ENCODE measurements at places on chromosomes 3 and 15. TPM values are rescaled to one million over a fixed set of nuclear protein-coding genes. Genes with fewer than 3 reads are reported as not detected.

The BUB1B gene
- polyA plus RNA-seq, result 32.2 TPM

The P2RY1 gene
- 3.0 TPM for polyA plus RNA-seq

The MESP2 gene
- 0.49 TPM for polyA plus RNA-seq

The TNFAIP8L3 gene
- 1.9 TPM for polyA plus RNA-seq

The COL6A5 gene
- not detected for polyA plus RNA-seq

The GCNT3 gene
- polyA plus RNA-seq, result 1.1 TPM

DNA sequence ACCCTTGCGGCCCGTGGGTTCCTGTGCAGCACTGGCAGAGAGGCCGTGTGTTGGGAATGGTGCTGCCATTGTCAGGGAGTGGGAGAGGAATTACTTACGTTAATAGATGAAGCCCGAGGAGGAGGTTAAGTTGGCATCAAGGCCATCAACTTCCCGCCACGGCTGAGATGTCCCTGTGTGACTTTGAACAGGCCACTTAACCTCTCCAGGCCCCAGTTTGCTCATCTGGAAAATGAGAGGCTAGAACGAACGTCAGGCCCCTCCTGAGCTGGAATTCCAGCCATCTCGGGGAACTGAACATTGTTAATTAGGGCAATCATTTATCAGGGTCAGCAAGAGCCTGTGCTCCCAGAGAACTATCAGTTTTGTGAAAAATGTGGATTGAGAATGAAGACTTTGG, 91.4 kb upstream of the MYZAP start:
- DNase-seq, result no peak

DNA sequence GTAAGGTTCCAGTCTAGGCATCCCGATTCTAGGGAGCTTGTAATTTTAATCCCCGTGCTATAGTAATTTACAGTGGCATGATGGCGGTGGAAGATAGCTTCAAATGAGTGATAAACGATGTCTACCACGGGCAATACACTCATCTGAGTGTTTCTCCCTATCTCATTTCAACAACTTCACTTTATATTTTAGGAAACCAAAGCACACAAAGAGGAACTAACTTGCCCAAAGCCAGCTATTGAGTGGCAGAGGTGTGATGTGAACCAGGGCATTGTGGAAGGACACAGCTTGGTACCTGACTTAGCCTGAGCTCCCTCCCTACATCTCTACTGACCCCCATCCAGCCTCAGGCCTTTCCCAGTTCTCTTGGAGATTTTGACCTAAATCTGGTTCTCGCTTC, 16.9 kb upstream of the FILIP1L start:
- no peak for DNase-seq

GRCh38 chr3:160150066-160150465, 75.2 kb upstream of the C3orf80 start:
- no peak for DNase-seq

GRCh38 chr3:56557831-56558170, 826 bp downstream of the CCDC66 start:
- DNase-seq, result peak; percentile 14

DNA sequence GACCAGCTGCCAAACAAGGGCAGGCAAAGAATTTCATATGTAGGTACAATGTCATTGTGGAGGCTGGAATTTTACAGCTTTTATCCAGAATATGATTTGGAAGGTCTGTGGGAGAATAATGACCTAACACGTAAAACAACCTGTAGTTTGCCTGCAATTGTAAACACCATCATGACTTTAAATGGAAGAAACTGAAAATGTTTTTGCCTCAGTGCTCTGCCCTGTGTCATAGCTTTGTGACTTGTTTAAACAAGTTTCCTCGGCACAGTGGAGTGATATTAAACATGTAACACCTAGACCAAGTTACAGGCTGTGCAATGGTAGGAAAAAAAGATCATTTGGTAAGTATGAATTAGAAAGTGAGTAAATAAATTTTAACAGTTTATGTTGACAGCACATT, 171.6 kb upstream of the MBNL1 start:
- DNase-seq, result no peak

All from renal pelvis (tissue), 12 donors.